ENCODE measurements at places on chromosomes 12 and 14. TPM values are rescaled to one million over a fixed set of nuclear protein-coding genes. Genes with fewer than 3 reads are reported as not detected.
A peak's percentile ranks its signal among the peaks of the same experiment; 100 is the strongest.

TAS2R42 gene
- total RNA-seq = not detected

GPD1 gene
- 0.37 TPM for total RNA-seq

GRCh38 chr12:68733661-68734071 lies 12.3 kb upstream of the SLC35E3 start:
- no peak overlapping the region for H3K27ac ChIP-seq
- DNase-seq = peak; percentile 16
- H3K27me3 ChIP-seq = no peaks in the 10 kb centered on the region
- no peaks in the 10 kb centered on the region for H3K4me1 ChIP-seq

DNA sequence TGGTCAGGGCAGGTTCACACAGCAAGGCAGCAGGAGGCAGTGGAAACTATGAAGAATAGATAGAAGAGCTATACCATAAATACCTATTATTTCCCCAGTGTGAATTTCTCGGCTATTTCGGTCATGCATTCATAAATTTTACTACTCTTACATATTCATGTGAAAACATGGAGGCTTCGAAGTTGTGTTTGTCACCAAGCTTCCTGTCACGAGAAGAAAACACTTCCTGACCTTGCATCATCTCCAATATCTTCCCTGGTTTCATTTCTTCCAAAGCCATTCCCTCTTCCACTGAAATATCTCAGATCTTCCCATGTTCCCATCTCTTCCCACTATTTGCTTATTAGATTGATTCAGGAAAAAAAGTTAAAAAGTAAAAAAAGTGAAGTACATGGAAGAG lies 80.4 kb downstream of the CPNE8 start:
- no peak overlapping the region for H3K27ac ChIP-seq
- no peaks in the 10 kb centered on the region for H3K27me3 ChIP-seq
- peaks cover 13% of the 10 kb centered on the region for H3K4me1 ChIP-seq
- DNase-seq = no peak
- H3K36me3 ChIP-seq = peaks cover 14% of the 10 kb centered on the region

All from MCF 10A (cell line).